Smooth muscle cell of trachea (primary cell): ENCODE measurements at places on chromosomes 1 and 21. TPM values are rescaled to one million over a fixed set of nuclear protein-coding genes. Genes with fewer than 3 reads are reported as not detected.

Gene KANK4
- 0.15 TPM in 1 of 2 replicates, not detected in the other for total RNA-seq

Gene TAS1R1
- total RNA-seq, result under 0.01 TPM in 1 of 2 replicates, not detected in the other

Gene DENND2D
- 3.3 and 22.7 TPM in 2 replicates for total RNA-seq

Gene ROR1
- total RNA-seq, result 9.7 and 21.2 TPM in 2 replicates

Gene ANGPTL3
- not detected in 2 replicates for total RNA-seq

Gene TDRD10
- 0.17 TPM in 1 of 2 replicates, not detected in the other for total RNA-seq

Gene PGM1
- 73.7 and 83.0 TPM in 2 replicates for total RNA-seq

Gene ORC1
- 0.66 and 6.5 TPM in 2 replicates for total RNA-seq

Gene MIGA1
- 13.4 and 15.3 TPM in 2 replicates for total RNA-seq

Gene LIPI
- not detected in 2 replicates for total RNA-seq

Gene S100A3
- total RNA-seq, result 2.8 and 8.6 TPM in 2 replicates

Gene CRP
- total RNA-seq, result not detected in 2 replicates

Gene MMP23B
- 2.5 and 8.3 TPM in 2 replicates for total RNA-seq

Gene AADACL3
- not detected in 2 replicates for total RNA-seq

Gene KCNK1
- total RNA-seq, result 4.0 and 7.4 TPM in 2 replicates

Gene EFNA3
- 0.29 and 1.3 TPM in 2 replicates for total RNA-seq

Gene ITLN2
- not detected in 2 replicates for total RNA-seq

Gene SORT1
- total RNA-seq, result 8.9 and 9.6 TPM in 2 replicates

Gene TMPRSS15
- not detected in 2 replicates for total RNA-seq

Gene CYP4A11
- total RNA-seq, result not detected in 2 replicates

Gene FCMR
- total RNA-seq, result 0.29 TPM in 1 of 2 replicates, not detected in the other

Gene OR2T29
- not detected in 2 replicates for total RNA-seq

Gene LCE1F
- not detected in 2 replicates for total RNA-seq

Gene TMEM54
- 36.7 and 59.0 TPM in 2 replicates for total RNA-seq

Gene CD1D
- 0.50 TPM in 1 of 2 replicates, not detected in the other for total RNA-seq

Gene S100A6
- 1,776 and 1,851 TPM in 2 replicates for total RNA-seq

Gene LSS
- total RNA-seq, result 233 and 321 TPM in 2 replicates

Gene RIMS3
- total RNA-seq, result 0.29 and 0.33 TPM in 2 replicates

Gene MTF2
- 9.9 and 15.7 TPM in 2 replicates for total RNA-seq

Gene UTS2
- total RNA-seq, result not detected in 2 replicates

Gene CFAP107
- total RNA-seq, result under 0.01 TPM in 1 of 2 replicates, not detected in the other

Gene S100A9
- not detected in 2 replicates for total RNA-seq

Gene CHRM3
- total RNA-seq, result under 0.01 TPM in 2 replicates

Gene CD52
- total RNA-seq, result not detected in 2 replicates

Gene ASCL5
- not detected in 2 replicates for total RNA-seq

Gene APOBEC4
- total RNA-seq, result not detected in 2 replicates

Gene STUM
- under 0.01 TPM in 1 of 2 replicates, not detected in the other for total RNA-seq

Gene WLS
- 164 and 195 TPM in 2 replicates for total RNA-seq

Gene RGSL1
- not detected in 2 replicates for total RNA-seq

Gene RAD54L
- 0.50 and 7.4 TPM in 2 replicates for total RNA-seq

Gene PLEKHA6
- 2.3 and 7.4 TPM in 2 replicates for total RNA-seq

Gene RSPH1
- 0.15 and 0.17 TPM in 2 replicates for total RNA-seq

Gene KCNA3
- 0.73 and 3.5 TPM in 2 replicates for total RNA-seq

Gene CXADR
- total RNA-seq, result 1.2 and 2.2 TPM in 2 replicates

Gene USP16
- 27.1 and 50.6 TPM in 2 replicates for total RNA-seq

Gene SELENBP1
- 74.0 and 120 TPM in 2 replicates for total RNA-seq

Gene PRR9
- total RNA-seq, result not detected in 2 replicates

Gene KIAA1614
- 9.6 and 13.7 TPM in 2 replicates for total RNA-seq

Gene SLFNL1
- 0.66 and 0.73 TPM in 2 replicates for total RNA-seq

Gene RNF186
- not detected in 2 replicates for total RNA-seq

Gene S100A7A
- not detected in 2 replicates for total RNA-seq

Gene DNAJC6
- total RNA-seq, result 0.44 and 0.83 TPM in 2 replicates

Gene ADAMTS4
- 2.3 and 3.1 TPM in 2 replicates for total RNA-seq

Gene TRIM58
- under 0.01 TPM in 1 of 2 replicates, not detected in the other for total RNA-seq

Gene AZIN2
- 4.2 and 6.0 TPM in 2 replicates for total RNA-seq

Gene KIF21B
- total RNA-seq, result under 0.01 TPM in 2 replicates

Gene PTCH2
- total RNA-seq, result 0.33 and 0.73 TPM in 2 replicates
